Lower lobe of right lung (tissue), 2 donors: ENCODE measurements at places on chromosomes 1 and 21. TPM values are rescaled to one million over a fixed set of nuclear protein-coding genes. Genes with fewer than 3 reads are reported as not detected.

DNA sequence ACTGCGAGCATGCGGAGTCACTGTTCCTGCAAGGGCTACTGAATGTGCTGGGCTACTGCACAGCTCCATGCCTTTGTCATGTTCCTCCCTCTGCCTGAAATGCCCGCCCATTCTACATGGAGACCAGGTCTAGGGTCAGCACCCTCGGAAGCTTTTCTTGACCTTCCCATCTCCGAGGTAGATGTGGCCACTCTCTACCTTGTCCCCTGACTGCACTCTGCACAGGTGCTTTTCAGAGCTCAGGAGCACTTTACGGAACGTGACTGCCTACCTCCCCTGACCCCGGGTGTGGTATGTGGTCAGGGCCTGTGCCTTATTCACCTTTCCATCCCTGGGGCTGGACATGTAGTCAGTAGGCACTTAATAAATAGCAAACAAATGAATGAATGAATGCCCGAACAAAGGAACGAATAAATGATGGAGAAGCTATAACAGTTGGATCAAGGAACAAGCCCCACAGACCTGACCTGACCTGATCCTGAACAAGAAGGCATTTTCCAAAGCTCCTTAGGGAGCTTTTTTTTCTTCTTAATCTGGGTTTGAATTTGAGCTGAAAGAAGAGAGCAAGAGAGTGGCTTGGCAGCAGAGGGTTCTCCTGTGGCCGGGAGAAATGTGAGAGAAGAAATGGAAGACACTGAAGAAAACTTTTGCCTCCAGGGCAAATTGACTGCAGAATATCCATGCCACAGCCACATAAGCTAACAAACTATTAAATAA, 7.9 kb downstream of the RD3 start:
- no peaks in the 10 kb centered on the region for H3K4me1 ChIP-seq
- no peak overlapping the region for H3K4me3 ChIP-seq
- H3K27me3 ChIP-seq = peaks cover 14% of the 10 kb centered on the region
- no peak overlapping the region for H3K27ac ChIP-seq
- H3K36me3 ChIP-seq = no peaks in the 10 kb centered on the region

The KNCN gene
- not detected for total RNA-seq

DNA sequence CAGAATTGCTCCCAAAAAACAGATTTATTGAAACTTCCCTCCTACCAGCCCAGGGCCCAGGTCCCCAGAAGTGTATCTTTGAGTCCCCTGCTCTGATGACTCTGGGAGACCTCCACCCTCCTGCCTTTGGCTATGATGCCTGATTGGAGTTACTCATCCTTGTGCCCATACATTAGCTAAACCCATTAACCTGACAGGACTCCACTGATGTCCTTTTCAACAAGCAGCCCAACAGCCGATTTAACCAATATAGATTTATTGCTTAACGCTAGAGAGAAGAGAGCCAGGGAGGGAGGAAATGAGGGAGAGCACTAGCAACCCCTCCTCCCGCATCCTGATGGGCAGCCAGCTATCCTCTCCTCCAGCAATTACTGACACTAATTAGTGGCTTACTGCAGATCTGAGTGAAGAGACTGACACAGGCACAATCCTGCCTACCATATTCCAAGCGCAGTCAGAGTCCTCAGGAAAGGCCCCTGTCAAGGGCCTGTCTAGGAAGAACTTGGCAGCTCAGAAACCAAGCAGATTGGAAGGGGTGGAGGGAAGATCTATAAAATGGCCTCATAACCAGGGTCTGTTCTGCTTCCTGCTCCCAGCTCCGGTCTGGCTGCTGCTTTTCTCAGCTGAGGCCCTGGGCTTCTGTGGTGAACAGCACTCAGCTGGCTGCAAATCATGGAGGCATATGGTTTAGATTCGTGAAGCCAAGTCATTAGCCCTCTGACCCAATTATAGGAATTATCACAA, 484.5 kb upstream of the DAB1 start:
- H3K36me3 ChIP-seq = no peaks in the 10 kb centered on the region
- no peaks in the 10 kb centered on the region for H3K27me3 ChIP-seq
- no peak overlapping the region for H3K4me3 ChIP-seq
- no peak for DNase-seq
- H3K4me1 ChIP-seq = no peaks in the 10 kb centered on the region

DNA sequence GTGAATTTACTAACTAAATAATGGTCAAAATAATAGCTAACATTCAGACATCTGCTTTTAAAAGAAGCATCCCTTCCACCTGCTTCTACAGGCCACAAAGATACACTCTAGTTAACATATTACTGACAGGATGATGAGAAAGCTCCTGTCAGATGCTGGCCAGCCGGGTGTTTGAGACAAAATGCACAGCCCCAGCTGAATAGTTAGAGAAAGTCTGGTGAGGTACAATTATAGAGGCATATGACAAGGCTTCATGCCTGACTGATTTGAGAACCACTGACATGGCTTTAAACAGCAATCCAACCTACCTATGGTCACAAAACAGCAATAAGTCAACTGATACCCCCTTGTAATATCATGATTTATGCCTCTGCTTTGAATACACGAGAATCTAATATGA, 137.0 kb downstream of the DENND1B start:
- DNase-seq = no peak
- H3K4me1 ChIP-seq = no peaks in the 10 kb centered on the region
- no peaks in the 10 kb centered on the region for H3K27me3 ChIP-seq
- no peak overlapping the region for H3K4me3 ChIP-seq
- H3K36me3 ChIP-seq = peaks cover 3% of the 10 kb centered on the region

DNA sequence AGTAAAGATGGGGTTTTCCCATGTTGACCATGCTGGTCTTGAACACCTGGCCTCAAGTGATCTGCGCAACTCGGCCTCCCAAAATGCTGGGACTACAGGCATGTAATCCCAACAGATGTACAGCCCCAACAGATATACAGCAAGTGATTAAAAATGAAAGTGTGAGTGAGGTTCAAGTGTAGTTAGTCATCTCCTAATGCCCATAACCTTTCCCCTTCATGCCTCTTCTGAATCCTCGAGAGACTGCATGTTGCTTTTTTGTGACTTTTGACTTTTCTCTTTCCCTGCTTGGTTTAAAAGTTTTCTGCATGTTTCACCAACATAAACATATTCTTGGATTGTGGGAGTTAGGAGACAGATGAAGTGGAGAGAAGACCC, 31.2 kb downstream of the KCNK2 start:
- no peak overlapping the region for H3K4me3 ChIP-seq
- H3K36me3 ChIP-seq = no peaks in the 10 kb centered on the region
- H3K27ac ChIP-seq = no peak overlapping the region
- DNase-seq = no peak

- H3K27me3 ChIP-seq = peaks cover 2% of the 10 kb centered on the region
- no peaks in the 10 kb centered on the region for H3K36me3 ChIP-seq
- no peaks in the 10 kb centered on the region for H3K4me1 ChIP-seq
- H3K27ac ChIP-seq = no peak overlapping the region
Measured at GRCh38 chr1:233790662-233791371, 113.7 kb upstream of the SLC35F3 start.

The PTGS2 gene
- 15.5 TPM for total RNA-seq

The DCDC2B gene
- 3.2 TPM for total RNA-seq

GRCh38 chr1:9853249-9853595, 29.5 kb upstream of the CLSTN1 start:
- no peak overlapping the region for H3K4me3 ChIP-seq
- H3K27ac ChIP-seq = no peak overlapping the region
- peaks cover 44% of the 10 kb centered on the region for H3K36me3 ChIP-seq

The IL6R gene
- total RNA-seq = 48.5 TPM

DNA sequence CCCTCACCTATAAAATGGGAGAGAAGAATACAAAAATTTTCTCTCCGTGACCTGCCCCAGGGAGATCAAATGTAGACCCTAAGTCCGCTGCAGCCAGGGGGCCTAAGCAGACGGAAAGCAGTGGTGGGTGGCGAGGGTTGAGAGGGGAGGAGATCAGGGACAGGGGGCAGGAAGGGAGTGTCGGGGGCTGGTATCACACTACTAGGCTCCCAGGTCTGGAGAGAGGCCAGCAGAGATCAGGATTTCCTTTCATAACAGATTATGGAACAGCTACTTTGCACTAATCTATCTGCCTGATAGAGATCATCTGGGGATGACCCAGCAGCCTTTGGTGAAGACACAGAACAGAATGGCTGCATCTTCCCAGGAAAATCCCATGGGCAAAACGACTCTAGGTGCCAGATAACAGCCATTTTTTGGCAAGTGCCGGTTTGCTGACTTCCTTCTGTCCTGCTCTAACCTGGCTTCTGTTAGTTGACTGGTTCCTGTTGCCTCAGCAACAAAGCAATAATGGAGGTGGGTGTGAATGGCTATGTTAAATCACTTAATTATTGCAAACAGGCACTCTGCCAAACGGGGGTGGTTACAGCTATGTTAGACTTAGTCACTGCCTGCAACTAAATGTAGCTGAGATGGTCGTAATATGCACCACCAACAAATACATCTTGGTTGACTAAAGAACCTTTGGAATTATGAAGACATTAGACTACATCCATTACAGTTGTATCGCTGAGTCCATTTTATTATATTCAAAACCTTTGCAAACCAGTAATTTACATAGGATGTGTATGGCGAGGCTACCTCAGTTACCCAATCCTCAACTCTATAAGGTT, 30.0 kb upstream of the EPS8L3 start:
- H3K27ac ChIP-seq = peak overlapping the region; percentile 72
- H3K27me3 ChIP-seq = no peaks in the 10 kb centered on the region
- no peak overlapping the region for H3K4me3 ChIP-seq
- peak; percentile 42 for DNase-seq
- H3K36me3 ChIP-seq = no peaks in the 10 kb centered on the region

The CYP4Z1 gene
- 1.4 TPM for total RNA-seq

- H3K27me3 ChIP-seq = no peaks in the 10 kb centered on the region
- no peak overlapping the region for H3K27ac ChIP-seq
- no peaks in the 10 kb centered on the region for H3K36me3 ChIP-seq
- no peak overlapping the region for H3K4me3 ChIP-seq
- DNase-seq = no peak
Measured at GRCh38 chr1:231990388-231990787, 363.8 kb downstream of the DISC1 start.

The KLF18 gene
- total RNA-seq = not detected

GRCh38 chr1:65195495-65196417, 47.8 kb downstream of the AK4 start:
- H3K27ac ChIP-seq = no peak overlapping the region
- H3K4me3 ChIP-seq = no peak overlapping the region
- peaks cover 7% of the 10 kb centered on the region for H3K27me3 ChIP-seq

DNA sequence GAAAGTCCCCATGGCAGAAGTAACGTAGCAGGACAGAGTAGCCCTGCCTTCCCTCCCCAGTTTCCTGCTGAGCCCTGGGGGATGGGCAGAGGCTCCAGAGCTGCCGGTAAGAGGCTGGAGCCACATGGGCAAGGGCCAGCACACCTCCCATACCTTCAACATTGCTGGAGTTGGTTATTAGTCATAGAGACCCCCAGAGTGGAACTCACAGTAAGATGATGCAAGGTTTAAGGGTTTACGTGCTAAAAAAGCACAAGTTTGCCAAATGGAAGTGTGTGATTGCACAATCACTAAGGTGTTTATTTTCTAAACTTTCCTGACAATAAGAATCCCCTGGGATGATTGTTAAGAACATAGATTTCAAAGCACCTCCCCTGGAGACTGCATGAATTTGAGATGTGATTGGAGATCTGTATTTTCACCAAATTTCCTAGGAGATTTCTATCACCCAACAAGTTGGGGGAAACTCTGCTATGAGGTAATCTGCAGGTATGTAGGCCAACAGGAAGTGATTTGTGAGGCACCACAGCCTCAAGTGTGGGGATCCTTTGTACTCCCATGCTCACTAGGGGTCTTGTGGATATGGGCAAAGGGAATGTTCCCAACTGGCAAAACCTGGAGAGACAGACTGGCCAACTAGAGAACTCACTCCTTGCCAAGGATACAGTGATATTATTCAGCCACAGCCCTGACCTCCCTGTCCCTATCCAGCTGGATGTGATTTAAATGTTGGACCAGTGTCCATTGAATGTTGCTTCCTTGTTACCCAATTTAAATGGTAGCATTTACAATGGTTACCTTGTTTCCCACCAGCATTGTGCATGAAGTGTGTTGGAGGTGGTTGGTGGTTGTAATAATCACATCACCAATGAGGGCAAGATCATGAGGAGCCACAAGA, 37.1 kb upstream of the CSF1 start:
- H3K27ac ChIP-seq = peak overlapping the region; percentile 57
- H3K4me1 ChIP-seq = peaks cover 38% of the 10 kb centered on the region
- no peak for DNase-seq

The TMOD4 gene
- total RNA-seq = 2.1 TPM

DNA sequence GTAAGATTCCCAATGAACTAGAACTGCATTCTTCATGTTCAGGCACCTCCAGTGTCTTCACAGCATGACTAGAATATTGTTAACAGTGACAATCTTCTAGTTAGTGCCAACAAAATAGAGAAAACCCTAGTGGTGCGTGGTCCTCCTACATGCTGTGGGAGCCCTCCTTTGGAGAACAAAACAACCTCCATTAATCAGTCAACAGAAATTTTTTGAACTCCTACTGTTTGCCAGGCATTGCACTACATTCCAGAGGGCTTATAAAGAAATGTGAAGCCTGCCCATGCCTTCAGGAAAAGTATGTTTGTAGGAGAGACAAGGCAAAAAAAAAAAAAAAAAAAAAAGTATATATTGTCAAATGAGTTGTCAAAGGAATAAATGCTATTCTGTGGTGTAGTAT, 252.7 kb downstream of the LRRC40 start:
- no peak overlapping the region for H3K27ac ChIP-seq
- H3K4me3 ChIP-seq = no peak overlapping the region
- no peaks in the 10 kb centered on the region for H3K36me3 ChIP-seq
- DNase-seq = no peak
- H3K27me3 ChIP-seq = no peaks in the 10 kb centered on the region

The CFAP107 gene
- total RNA-seq = 2.9 TPM

- no peak for DNase-seq
- no peak overlapping the region for H3K4me3 ChIP-seq
- no peak overlapping the region for H3K27ac ChIP-seq
- no peaks in the 10 kb centered on the region for H3K36me3 ChIP-seq
- H3K4me1 ChIP-seq = no peaks in the 10 kb centered on the region
Measured at GRCh38 chr1:41410462-41410861, 49.2 kb downstream of the FOXO6 start.

- no peaks in the 10 kb centered on the region for H3K4me1 ChIP-seq
- H3K27ac ChIP-seq = no peak overlapping the region
- H3K27me3 ChIP-seq = no peaks in the 10 kb centered on the region
- peaks cover 51% of the 10 kb centered on the region for H3K36me3 ChIP-seq
Measured at GRCh38 chr1:93148001-93148400, 32.2 kb downstream of the TMED5 start.

The HSD11B1 gene
- 11.6 TPM for total RNA-seq

The TNFSF4 gene
- 1.5 TPM for total RNA-seq

The CLIC6 gene
- 23.5 TPM for total RNA-seq

- H3K36me3 ChIP-seq = no peaks in the 10 kb centered on the region
- H3K27ac ChIP-seq = no peak overlapping the region
- no peaks in the 10 kb centered on the region for H3K27me3 ChIP-seq
- H3K4me3 ChIP-seq = no peak overlapping the region
Measured at GRCh38 chr1:54608566-54609230, 14.6 kb downstream of the FAM151A start.

The NBPF4 gene
- total RNA-seq = not detected

GRCh38 chr1:2595812-2596529, 9.4 kb downstream of the PRXL2B start:
- H3K4me1 ChIP-seq = peaks cover 21% of the 10 kb centered on the region
- no peak overlapping the region for H3K27ac ChIP-seq
- H3K4me3 ChIP-seq = no peak overlapping the region
- DNase-seq = no peak
- H3K27me3 ChIP-seq = no peaks in the 10 kb centered on the region
